Endodermal cell (in vitro differentiated cells): ENCODE measurements at places on chromosomes 3 and 15.

GRCh38 chr15:25866874-25867273, 3.7 kb upstream of the ATP10A start:
- DNase-seq, result no peak

- DNase-seq, result no peak
These were observed 204.3 kb downstream of the SOX2 start for GRCh38 chr3:181916013-181916412.

- DNase-seq, result no peak
These were observed 348.4 kb upstream of the IL12A start for GRCh38 chr3:159640225-159640624.

- DNase-seq, result no peak
These were observed 27.4 kb upstream of the SNTN start for GRCh38 chr3:63624941-63625560.

GRCh38 chr3:172562871-172563865, 39.9 kb upstream of the TNFSF10 start:
- DNase-seq, result no peak

- no peak for DNase-seq
These were observed 88.8 kb downstream of the CACNA1D start for GRCh38 chr3:53583161-53583690.
